Endothelial cell (in vitro differentiated cells): ENCODE measurements at places on chromosomes 4 and X. TPM values are rescaled to one million over a fixed set of nuclear protein-coding genes. Genes with fewer than 3 reads are reported as not detected.

DNA sequence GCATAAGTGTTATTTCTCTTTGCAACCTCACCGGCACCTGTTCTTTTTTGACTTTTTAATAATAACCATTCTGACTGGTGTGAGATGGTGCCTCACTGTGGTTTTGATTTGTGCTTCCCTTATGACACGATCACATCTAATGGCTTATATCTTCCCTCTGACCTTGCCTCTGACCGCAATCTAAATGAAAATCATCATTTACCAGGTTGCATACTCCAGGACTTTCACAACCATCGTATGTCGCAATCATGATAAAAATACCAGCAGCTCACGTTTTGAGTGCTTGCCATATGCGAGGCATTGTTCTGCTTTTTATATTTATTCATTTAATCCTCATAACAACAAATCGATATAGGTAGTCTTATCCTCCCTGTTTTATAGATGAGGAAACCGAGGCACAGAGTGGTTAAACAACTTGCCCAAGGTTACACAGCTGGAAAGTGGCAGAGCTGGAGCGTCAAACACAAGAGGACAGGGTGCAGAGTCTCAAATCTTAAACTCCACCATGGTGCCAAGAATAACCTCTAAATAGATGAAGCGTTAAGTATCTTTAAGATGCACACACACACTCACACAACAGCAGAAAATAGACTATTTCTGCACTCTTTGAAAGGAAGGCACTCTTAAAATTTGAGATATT, 102.2 kb downstream of the SEL1L3 start:
- H3K4me1 ChIP-seq = no peaks in the 10 kb centered on the region
- H3K27me3 ChIP-seq = no peaks in the 10 kb centered on the region
- H3K27ac ChIP-seq = no peak overlapping the region
- H3K36me3 ChIP-seq = peaks cover 49% of the 10 kb centered on the region

DNA sequence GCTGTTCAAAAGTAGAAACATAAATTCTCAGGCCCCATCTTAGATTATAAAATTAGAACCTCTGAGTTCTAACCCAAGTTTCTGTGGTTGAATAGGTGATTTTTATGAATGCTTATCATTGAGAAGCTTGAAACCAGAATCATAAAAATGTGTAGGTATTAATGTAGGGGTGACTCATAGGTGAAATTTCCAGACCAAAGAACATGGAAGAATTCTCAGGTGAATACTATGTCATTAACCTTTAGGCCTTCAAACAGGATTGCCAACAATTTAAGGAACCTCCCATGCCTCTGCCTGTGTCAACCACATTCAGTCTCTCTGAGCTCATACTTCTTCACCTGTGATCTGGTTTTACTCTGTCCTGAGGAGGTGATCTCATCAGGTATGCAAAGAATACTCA, 177.8 kb downstream of the NPFFR2 start:
- no peak overlapping the region for H3K27ac ChIP-seq
- H3K27me3 ChIP-seq = peaks cover 2% of the 10 kb centered on the region
- DNase-seq = no peak
- no peak overlapping the region for H3K4me3 ChIP-seq

Gene FBXL5
- 60.6 TPM for total RNA-seq

Gene DOK7
- total RNA-seq = 0.69 TPM

DNA sequence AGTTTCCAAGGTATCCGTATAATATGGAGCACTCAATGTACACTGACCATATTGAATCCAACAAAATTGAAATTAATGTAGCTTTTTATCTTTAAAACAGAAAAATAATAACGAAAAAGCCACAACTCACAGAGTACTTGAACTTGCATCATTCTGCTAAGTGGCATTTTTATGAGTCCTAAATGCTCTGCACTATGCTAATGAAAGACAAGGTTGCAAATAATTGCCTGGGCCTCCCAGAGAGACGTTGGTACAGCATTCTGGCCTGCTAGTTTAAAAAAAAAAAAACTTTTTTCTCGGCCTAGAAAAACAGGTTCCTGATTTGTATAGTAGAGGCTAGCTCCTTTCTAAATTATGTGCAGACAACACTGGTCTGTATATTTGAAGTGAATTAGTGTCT, 4.3 kb upstream of the FAM9B start:
- H3K4me1 ChIP-seq = no peaks in the 10 kb centered on the region
- no peak for DNase-seq
- H3K36me3 ChIP-seq = no peaks in the 10 kb centered on the region
- no peak overlapping the region for H3K4me3 ChIP-seq
- H3K27ac ChIP-seq = no peak overlapping the region
- peaks cover 2% of the 10 kb centered on the region for H3K27me3 ChIP-seq

GRCh38 chr4:119020158-119020557, 115.5 kb upstream of the MYOZ2 start:
- no peak overlapping the region for H3K27ac ChIP-seq
- H3K4me3 ChIP-seq = no peak overlapping the region
- no peaks in the 10 kb centered on the region for H3K36me3 ChIP-seq
- H3K27me3 ChIP-seq = peaks cover 1% of the 10 kb centered on the region
- no peaks in the 10 kb centered on the region for H3K4me1 ChIP-seq
- no peak for DNase-seq

Gene TRIM60
- total RNA-seq = not detected

- DNase-seq = no peak
- no peaks in the 10 kb centered on the region for H3K27me3 ChIP-seq
- peaks cover 4% of the 10 kb centered on the region for H3K36me3 ChIP-seq
- no peaks in the 10 kb centered on the region for H3K4me1 ChIP-seq
- no peak overlapping the region for H3K27ac ChIP-seq
Measured at GRCh38 chr4:182413550-182413949, 170.3 kb downstream of the TENM3 start.

DNA sequence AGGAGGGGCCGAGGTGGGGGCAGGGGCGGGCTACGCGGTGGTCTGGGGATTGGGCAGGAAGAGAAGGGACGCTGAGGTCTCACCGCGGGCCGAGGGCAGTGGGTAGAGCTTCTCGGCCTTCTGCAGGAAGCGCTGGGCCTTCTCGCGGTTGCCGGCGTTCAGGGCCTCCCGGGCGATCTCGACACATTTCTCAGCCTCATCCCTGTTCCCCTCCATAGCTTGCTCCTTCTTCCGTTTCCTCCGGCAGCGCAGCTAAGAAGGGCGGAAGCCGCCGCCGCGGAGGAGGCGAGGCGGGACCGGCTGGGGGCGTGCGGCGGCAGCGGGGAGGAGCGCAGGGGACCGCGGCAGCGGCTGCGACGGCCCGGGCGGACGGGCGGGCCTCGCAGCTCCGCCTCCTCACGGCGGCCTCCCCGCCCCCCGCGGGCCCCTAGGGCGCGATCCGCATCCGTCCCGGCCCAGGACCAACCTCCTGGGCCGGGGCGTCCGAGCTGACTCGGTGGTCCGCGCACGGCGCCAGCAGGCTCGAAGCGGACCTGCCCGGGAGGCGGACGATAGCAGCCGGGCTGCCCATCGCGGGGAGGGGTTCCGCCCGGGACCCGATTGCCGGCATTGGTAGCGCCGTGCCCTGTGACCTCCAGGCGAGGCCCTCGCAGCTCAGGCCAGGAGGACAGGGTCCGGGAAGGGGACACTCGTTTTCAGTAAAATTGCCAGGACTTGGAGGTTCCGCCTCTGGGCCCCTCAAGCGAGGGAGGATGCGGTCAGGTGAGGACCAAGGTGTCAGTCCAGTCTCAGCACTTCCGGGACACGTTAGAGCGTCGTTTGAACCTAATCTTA, at the start of gene DNAJB14:
TSS of gene DNAJB14 (minus strand) at position 263 of the 834 bp plus-strand sequence. CDS start at position 216, 47 bp downstream.
- DNase-seq = peak; percentile 84
- H3K36me3 ChIP-seq = peaks cover 3% of the 10 kb centered on the region
- peak within 1 kb of the TSS; percentile 99 for H3K27ac ChIP-seq
- H3K4me1 ChIP-seq = peaks cover 31% of the 10 kb centered on the region
- peak within 1 kb of the TSS; percentile 100 for H3K4me3 ChIP-seq
- peaks cover 8% of the 10 kb centered on the region for H3K27me3 ChIP-seq

Gene SUPT20HL2
- not detected for total RNA-seq

Gene PCSK1N
- 2.0 TPM for total RNA-seq

Gene MAGEB17
- not detected for total RNA-seq
